Chondrocyte (in vitro differentiated cells): ENCODE measurements at places on chromosomes 16 and 17. TPM values are rescaled to one million over a fixed set of nuclear protein-coding genes. Genes with fewer than 3 reads are reported as not detected.

DNA sequence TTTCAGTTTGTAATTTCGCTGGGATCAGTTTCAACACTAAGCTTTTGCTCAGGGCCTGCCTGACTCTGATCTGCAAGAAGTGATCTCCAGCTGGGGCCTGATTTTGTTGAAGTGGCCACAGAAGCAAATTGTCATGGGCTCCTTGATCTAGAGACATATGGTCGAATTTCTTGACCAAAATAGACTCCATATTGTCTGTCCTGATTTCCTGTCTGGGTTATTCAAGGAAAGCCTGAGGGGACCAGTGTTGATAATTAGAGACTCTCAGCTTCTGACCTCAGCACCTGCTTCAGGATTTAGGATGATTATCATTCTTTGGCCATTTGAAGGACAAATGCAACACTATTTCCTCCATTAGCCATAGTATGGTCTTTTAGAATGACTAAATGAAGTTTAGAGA lies 48.9 kb upstream of the MSI2 start:
- peaks cover 1% of the 10 kb centered on the region for H3K36me3 ChIP-seq
- H3K4me1 ChIP-seq = peaks cover 13% of the 10 kb centered on the region
- H3K27ac ChIP-seq = no peak overlapping the region
- H3K27me3 ChIP-seq = peaks cover 2% of the 10 kb centered on the region
- DNase-seq = no peak
- H3K4me3 ChIP-seq = no peak overlapping the region

DNA sequence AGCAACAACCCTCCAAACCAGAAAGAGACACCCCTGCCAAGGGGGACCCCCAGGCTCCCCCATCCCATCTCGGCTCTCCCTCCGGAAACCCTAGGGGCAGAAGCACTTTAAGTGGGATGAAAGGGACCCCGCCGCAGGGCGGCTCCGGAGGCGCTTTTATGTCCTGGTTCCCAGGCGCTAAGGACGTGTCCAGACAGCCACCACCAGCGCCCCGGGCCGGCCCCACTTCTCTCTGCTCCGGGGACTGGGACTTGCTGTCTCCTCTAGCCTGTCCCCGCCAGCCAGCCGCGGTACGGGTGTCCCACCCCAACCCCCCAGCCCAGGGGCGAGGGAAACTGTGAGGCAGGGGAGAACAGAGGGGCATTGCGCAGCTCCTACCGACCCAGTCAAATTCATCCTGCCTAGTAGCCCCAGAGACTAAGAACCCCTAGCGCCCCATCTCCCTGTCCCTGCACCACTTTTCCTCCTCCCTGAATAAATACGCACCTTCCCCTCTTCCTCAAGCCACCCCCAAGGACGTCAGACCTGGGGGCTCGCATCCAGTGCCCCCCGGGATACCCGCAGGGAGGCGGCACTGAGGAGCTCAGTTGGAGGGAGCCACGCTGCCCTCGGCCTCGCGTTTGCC lies 4.1 kb downstream of the SP6 start:
- DNase-seq = peak; percentile 89
- H3K27me3 ChIP-seq = peaks cover 31% of the 10 kb centered on the region
- peaks cover 18% of the 10 kb centered on the region for H3K4me1 ChIP-seq

DNA sequence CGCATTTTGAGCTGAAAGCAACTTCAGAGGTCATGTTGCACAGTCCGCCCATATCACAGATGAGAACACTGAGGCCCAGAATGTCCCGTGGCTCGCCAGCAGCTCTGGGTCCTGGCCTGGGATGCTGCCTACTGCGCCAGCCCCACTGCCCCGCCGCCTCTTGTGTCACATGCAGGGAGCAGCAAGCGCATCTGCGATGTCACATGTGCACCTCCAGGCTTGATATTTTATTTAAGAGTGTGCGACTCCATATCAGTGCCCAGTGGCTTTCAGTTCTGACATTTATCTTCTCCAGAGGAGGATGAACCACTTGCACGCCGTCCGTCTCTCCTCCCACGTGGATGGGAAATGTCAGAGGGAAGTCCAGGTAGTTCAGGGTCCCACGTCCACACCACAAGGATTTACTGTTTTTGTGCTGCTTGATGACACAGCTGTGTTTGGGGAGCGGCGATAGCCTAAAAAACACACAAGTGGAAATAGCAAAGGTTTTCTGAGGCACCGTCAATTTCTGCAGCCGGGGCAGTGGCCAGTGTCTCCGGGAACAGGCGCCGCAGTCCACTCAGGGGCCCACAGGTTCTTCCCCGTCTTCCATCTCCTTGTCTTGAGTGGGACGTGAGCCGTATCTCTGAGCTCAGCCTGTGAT lies 7.0 kb upstream of the RBFOX3 start:
- H3K27me3 ChIP-seq = peaks cover 73% of the 10 kb centered on the region
- H3K4me3 ChIP-seq = no peak overlapping the region
- no peak overlapping the region for H3K27ac ChIP-seq
- DNase-seq = peak; percentile 46
- H3K36me3 ChIP-seq = peaks cover 1% of the 10 kb centered on the region

GRCh38 chr17:43905985-43906852 lies 1.1 kb downstream of the MPP2 start:
- H3K27me3 ChIP-seq = no peaks in the 10 kb centered on the region
- no peak for DNase-seq
- no peaks in the 10 kb centered on the region for H3K36me3 ChIP-seq
- peak overlapping the region; percentile 83 for H3K4me3 ChIP-seq
- H3K4me1 ChIP-seq = peaks cover 21% of the 10 kb centered on the region

GRCh38 chr17:76414334-76415295 lies 30.2 kb downstream of the SPHK1 start:
- no peak overlapping the region for H3K4me3 ChIP-seq
- peak overlapping the region; percentile 36 for H3K27ac ChIP-seq
- H3K4me1 ChIP-seq = peaks cover 25% of the 10 kb centered on the region
- DNase-seq = no peak
- no peaks in the 10 kb centered on the region for H3K27me3 ChIP-seq

DNA sequence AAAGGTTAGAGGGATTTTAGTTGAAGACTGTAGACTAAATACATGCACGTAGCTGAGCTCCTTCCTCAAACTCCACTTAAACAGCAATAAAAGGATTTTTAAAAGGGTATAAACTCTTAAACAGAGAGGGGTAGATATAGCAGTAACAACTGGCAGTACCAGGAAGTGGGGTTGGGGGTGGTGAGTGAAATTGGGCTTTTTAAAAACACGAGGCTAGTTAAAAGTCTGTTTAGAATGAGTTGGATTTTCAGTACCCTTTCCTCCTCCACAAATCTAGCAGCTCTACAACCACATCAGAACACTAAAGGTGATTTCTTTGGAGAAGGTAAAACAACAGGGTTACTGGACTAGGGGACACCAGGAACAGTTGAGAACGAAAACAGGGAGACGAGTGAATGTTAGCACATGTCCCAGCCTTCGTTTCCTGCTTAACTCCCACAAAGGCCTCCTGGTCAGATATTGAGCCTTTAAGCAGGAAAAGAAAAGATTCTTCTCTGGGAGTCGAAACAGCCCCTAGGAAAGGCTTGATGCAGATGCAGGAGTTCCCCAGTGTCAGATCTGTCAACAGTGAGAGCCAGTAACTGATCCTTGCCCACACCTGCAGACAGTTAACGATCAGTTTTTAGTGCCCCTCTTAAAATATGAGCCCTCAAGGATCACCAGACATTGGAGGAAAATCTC lies 13.8 kb downstream of the NETO2 start:
- H3K36me3 ChIP-seq = no peaks in the 10 kb centered on the region
- no peak overlapping the region for H3K4me3 ChIP-seq
- H3K27ac ChIP-seq = no peak overlapping the region
- no peaks in the 10 kb centered on the region for H3K27me3 ChIP-seq

The IL21R gene
- 2.1 to 11.3 TPM (median 2.2 TPM) in 3 replicates for total RNA-seq
